ENCODE measurements at places on chromosomes 1 and 21. TPM values are rescaled to one million over a fixed set of nuclear protein-coding genes. Genes with fewer than 3 reads are reported as not detected.

DNA sequence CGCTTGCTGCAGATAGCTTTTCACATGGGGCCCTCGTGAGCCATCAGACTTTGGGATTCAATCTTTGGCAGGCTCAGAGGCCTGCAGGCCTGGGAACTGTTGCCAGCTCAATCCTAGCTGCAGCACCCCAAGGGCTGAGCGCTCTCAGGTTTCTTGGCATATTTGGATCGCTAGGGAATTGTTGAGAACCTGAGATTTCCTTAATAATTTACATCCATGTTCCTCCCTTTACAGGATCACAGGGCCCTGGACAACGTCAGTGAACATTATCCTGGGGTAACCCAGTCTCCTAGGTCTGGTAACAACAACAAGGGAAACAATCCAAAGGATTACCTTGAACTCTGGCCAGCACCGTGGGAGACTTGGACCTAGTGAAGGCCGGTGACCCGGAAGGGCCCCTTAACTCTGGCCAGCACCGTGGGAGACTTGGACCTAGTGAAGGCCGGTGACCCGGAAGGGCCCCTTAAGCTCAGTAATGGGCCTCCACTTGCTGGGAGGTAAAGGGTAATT is 49.3 kb upstream of the NEK2 start:
- DNase-seq = peak; percentile 47

The UBL4B gene
- total RNA-seq = not detected

The TRIM17 gene
- not detected for total RNA-seq

DNA sequence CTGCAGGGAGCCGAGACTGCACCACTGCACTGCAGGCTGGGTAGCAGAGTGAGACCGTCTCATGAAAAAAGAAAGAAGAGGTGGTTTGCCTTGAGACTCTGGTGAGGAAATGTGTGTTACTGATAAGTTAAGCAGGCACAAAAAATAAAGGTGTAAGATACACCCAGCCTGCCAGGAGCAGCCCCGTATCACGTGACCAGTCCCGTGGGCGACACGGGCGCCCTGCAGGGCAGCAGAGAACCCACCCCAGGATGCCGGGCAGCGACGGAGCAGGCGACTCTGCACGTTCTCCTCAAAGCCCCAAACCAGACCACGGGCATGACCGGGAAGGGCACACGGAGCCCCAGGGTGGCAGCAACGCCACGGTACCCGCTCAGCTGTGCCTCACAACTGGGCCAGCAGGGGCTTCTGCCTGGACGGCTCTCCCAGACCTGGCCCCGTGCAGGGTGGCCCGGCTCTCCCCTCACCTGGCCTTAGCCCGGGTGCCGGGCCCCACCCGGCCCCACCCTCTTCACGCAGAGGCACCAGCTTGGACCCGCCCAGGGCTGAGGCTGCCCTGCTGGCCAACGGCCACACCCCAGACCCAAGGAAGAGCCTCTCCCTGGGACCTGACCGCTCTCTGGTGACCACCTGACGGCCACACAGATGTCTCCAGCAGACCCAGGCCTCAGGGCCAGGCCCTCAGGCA is 8.1 kb upstream of the TNFRSF4 start:
- no peak for DNase-seq

The NPHS2 gene
- total RNA-seq = not detected

DNA sequence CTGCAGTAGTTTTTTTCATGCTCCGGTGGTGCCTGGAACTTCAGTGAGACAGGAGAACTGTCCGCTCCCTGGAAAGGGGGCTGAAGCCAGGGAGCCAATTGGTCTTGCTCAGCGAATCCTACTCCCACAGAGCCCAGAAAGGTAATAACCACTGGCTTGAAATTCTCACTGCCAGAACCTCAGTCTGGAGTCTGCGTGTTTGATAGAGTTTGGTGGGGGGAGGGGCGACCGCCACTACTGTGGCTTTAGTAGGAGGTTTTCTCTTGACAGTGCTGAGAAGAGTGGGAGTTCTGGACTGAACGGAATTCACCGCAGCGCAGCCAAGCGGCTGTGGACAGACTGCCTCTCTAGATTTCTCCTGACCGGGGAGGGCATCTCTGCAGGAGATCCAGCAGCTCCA is 8.0 kb upstream of the OR2M3 start:
- DNase-seq = no peak

The NEK7 gene
- total RNA-seq = 39.2 TPM

DNA sequence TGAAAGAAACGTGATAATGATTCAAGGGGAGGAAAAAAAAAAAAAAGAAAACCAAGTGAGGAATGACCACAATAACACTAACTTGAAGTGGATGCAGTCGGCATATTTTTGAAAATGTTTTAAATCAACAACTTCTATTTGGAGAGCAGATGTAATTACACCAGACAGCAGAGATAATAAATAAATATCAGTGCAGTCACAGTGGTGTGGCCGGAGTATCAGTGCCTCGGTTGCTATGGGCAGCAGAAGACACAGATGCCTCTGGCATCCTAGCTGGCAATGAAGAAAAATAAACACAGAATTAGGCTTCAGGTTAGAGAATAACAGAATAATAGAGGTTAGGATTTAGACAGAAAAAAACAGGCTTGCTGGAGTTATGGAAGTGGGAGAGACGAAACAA is 888.3 kb downstream of the LTN1 start:
- DNase-seq = no peak

- no peak for DNase-seq
Observed at GRCh38 chr1:94807742-94808491, 12.2 kb upstream of the SLC44A3 start.

GRCh38 chr1:91742848-91743292 is 143.1 kb downstream of the TGFBR3 start:
- peak; percentile 62 for DNase-seq

The HCRTR1 gene
- not detected for total RNA-seq

DNA sequence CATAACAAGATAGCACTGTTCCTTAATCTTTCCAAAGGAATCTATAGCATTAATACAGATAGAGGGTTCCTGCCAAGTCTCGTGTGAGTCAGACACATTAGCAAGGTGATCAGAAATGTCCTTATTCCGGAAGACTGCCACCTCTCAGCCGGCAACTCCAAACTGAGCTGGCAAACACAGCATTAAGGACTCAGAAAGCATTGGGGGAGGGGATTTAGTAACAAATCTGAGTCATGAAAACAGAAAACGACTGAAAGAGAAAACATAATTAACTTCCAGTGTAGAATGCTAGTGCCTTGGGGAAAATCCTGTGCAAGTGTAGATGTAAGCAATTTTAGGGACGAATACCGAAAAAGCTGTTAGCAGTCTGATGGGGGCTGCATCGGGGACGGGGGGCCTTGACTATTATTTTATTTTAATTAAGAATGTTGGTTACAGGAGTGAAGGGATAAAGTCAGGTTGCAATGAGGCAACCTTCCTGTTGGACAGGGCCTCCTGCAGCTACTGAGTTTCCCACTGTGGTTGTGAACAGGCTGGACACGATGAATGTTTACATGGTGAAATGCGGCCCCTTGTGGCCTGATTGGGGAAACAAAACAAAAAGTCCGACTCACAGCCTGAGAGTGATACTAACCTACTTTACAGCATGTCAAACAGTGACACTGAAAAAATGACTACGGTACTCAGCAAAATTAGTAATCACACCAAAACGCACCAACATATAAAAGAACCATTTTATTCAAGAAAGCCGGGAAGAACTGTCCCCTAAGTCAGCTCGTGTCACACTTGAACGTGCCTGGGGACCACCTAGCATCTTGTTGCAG is 20.7 kb downstream of the MIS18A start:
- peak; percentile 86 for DNase-seq

DNA sequence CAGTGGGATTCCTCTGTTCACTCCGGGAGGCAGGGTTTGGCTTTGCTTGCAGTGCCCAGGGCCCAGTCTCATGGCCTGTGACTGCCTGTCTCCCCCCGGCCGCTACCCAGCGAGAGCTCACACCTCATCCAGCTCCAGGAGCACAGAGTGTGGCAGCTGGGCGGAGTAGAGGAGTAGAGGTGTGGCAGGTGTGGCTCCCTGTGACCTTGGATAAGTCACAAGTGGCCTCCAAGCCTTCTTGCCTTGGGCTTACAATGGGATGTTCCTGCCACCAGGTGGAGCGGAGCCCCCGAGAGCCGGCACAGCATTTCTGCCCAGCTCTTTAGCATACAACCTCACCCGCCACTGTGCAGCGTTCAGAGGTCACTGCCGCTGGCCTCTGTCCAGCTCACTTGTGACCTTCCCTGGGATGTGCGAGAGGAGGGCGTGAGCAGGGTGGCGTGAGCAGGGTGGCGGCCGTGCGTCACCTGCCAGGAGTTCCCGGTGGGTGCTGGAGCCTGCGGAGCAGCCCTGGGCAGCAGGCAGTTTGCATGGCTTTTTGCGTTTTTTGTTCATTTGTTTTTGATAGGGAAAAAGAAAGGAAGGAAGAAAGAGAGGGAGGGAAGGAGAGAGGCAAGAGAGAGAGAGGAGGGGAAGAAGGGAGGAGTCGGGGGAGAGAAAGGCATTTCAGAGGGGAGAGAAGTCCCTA is 42.4 kb downstream of the CRYAA start:
- peak; percentile 75 for DNase-seq

- no peak for DNase-seq
Observed at GRCh38 chr1:67133177-67133576, 1.6 kb downstream of the C1orf141 start.

DNA sequence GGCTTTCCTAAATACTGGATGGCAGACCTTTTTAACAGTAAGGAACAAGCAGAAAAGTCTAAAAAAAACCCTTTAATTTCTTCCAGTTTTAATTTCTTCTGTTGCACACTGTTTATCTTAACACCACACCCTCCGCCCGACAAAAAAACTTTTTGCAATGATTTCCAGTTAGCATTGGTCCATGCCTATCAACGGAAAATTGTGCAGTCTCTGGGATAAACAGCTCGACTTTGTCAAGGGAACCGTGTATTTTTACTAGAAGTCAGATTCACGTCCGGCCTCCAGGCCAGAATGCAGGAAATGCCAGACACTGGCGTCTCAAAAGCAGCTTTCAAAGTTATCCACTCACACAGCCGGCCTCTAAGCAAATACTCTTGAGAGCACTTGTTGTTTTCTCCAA is 378 bp upstream of the NUP210L start:
- no peak for DNase-seq

DNA sequence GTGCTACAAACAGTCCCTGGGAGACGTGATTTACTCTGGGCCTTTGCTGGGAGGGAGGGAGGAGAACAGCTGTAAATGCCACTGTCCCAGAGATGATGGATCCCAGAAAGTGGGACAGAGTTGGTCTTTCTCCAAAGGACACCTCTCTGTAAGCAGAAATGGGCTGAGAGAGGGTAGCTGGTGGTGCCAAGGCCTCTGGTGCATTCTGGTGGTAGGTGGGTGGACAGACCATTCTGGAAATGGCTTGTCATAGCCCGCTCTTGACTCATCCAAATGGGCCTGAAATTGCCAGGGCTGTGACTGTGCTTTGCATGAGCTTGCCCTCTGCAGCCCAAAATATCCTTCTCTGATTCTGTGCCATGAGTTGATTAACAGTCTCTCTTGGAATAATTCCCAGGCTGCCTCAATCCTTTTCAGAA is 36.1 kb downstream of the CCDC185 start:
- no peak for DNase-seq

The DIP2A gene
- total RNA-seq = 28.5 TPM
